ENCODE measurements at places on chromosomes 6 and 20.

DNA sequence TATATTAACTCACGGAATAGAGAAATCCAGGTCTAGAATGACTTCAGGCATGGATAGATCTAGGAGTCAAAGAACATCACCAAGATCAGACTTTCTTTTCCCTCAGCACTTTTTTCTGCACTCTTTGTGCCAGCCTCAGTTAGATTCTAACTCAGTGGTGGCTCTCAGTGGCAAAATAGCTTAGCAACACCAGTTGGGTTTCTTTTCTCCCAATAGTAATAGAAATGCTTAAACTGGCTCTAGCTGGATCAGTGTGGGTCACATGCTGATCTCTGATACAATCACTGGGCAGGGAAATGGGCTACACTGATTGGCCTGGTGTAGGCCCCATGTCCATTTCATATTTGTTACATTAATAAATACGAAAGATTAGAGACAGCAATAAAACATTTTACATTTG lies 44.2 kb upstream of the ARFGEF2 start:
- DNase-seq: no peak

GRCh38 chr20:10313701-10314100 lies 95.1 kb downstream of the SNAP25 start:
- DNase-seq: no peak

DNA sequence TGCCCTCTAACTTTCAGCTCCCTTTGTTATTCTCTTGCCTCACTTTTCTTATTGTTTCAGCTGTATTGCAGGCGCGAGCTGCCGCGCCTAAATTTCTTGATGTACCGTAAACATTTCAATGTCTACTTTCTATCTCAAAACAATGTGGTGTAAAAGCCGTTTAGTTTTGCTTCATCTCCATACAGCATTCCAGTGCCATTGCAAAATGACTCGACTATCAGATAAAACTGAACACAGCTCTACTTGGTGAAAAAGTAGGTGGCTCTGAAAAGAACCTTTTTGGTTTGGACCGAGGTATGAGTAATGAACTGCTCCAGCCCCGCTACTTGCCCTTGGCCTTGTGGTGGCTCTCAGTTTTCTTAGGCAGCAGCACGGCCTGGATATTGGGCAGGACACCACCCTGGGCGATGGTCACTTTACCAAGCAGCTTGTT lies 74.6 kb downstream of the OR2B2 start:
- DNase-seq: no peak

DNA sequence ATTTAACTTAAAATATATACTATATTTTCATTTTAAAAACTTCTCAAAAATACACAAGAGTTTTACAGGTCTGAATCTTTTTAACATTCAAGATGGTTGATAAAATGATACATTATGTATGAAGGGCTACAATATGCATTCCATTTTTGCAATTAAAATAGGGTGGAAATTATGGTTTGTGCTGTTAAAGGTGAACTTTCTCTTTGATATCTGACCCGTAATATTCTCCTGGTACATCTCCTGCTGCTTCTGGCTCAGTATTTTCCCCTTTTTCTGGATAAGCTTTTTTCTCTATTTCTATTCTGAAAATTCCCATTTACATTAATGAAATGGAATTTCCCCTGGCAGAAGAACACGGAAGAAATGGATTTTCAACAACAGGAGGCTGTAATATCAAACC lies 27.4 kb upstream of the LCA5 start:
- no peak for DNase-seq

GRCh38 chr6:6688951-6689350 lies 100.4 kb downstream of the LY86 start:
- no peak for DNase-seq

DNA sequence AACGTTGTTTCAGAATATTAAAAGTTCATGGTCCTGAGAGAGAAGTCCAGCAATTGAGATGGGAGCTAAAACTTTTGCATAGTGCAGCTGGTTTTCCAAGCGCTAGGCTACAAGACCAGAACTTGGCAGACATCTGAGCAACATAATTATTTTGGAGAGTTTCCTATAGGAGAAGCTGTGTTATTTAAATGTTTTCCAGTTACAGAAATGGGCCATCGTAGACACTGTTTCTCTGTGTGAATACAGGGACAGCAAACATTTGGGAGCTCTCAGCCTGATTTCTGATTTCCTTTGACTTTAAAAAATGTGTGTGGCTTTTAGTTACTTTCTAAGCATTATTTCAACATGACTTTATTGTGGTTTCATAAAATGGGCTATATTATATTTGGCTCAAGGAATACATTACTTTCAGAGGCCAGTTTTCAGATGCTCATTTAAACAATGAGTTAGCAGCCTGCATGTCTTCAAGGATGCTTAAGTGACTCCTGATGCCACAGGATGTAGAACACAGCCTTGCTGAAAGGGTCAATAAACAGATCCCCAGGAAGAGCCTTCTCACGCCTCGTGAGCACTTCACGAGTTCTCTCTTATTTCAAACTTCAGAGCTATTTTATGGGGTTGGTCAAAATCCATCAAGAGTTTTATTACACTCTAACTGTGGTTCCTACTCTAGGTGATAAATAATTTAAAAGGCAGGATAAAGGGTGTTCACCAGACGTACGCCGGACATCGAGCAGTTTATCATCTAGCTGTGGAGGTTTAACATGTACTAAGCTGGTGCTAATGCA lies 193.8 kb downstream of the SMOC2 start:
- no peak for DNase-seq

- DNase-seq: no peak
These were observed 201.7 kb upstream of the FOXQ1 start for GRCh38 chr6:1110164-1110563.

DNA sequence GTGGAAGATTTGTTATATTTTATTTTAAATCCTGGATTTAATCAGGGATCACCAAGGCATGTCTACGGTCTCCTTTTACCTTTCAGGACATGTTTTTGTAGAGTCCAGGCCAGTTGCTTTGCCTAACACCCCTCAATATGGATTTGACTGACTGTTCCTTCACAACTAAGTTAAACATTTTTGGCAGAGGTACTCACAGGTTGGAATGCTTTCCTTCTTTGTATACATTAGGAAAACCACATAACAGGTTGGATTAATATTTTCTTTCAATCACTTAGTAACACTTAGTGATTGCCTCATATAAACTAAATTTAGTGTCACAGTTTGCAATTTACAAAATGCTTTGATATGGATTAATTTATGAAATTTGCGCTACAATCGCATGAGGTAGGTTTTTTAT lies 64.5 kb downstream of the IPCEF1 start:
- DNase-seq: no peak

GRCh38 chr6:157376706-157377230 lies 4.2 kb upstream of the ZDHHC14 start:
- DNase-seq: no peak

DNA sequence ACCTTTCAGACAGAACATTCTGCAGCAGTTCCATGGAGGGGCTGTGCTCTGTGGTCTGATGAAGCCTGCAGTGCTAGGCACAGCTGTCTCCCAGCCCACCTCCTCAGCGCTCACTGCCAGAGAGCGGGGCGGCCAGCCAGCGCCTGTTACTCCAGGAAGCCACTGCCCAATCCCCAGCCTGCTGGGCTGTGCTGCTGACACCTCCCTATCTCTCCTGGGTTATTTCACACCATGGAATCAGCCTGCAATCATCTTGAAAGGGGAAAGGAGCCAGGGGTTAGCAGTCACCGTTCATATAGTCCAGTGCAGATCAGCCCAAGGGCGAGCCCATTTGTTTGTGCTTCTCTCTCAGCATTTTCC lies 46.3 kb upstream of the NHSL1 start:
- no peak for DNase-seq

GRCh38 chr20:39661833-39662232 lies 699.7 kb downstream of the DHX35 start:
- DNase-seq: no peak
